CD4-positive, alpha-beta T cell treated with Interleukin-12 subunit alpha and Interleukin-12 subunit beta, for 1 hour (primary cell): ENCODE measurements at places on chromosomes 3 and 15.

DNA sequence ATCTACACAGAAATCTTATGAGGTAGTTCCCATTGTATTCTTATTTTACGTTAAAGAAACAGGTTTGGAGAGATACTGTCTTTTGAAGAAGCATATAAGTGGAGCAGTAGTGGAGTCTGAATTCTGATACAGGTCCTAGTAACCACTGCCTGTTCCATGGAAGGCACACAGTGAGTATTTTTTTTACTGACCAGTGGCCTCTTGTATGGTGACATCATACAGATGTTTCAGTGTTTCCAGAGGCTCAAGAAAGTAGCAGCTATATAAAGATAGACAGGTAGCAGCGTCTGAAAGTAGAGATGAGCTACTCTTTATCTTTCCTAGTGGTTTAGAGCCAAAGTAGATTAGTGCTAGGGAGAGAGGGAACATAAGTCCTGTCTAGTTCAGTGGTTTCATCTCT is 173.5 kb downstream of the LPP start:
- DNase-seq, result no peak

DNA sequence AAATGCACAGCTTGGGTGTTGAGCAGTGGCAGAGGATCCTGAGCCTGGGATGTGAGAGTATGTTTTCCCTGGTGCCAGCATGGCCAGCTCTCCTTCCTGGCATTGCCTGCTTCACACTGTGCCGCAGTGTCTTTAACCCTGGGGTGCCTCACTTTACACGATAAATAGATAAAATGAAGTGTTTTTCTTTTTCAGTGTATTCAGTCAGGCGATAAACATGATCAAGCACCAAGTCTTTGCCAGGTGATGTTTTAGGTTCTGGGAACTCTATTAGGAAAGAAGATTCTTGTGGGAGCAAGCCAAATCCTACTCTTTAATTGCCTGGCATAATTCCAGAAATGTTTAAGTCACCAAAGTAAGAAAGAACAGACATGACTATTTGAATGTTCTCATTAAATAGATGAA is 14.0 kb downstream of the ABHD6 start:
- DNase-seq, result no peak

DNA sequence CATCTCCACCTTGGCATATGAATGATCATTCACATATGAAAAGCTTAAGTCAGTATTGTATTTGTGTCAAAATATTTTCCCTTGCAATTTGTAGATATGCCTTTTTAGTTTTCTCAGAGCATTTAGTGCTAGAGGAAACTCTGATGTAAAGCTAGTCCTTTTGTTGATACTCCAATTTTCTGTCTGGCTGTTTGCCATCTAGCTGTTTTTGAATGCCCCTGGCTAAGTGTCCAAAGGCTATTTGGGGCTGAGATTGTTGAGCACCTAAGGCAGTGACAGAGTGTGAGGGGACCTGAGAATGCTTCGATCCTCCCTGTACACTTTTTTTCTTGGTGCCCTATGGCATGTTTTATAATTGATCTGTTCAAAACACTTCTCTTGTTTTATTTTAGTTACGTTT is 3.1 kb downstream of the SLC51B start:
- no peak for DNase-seq

DNA sequence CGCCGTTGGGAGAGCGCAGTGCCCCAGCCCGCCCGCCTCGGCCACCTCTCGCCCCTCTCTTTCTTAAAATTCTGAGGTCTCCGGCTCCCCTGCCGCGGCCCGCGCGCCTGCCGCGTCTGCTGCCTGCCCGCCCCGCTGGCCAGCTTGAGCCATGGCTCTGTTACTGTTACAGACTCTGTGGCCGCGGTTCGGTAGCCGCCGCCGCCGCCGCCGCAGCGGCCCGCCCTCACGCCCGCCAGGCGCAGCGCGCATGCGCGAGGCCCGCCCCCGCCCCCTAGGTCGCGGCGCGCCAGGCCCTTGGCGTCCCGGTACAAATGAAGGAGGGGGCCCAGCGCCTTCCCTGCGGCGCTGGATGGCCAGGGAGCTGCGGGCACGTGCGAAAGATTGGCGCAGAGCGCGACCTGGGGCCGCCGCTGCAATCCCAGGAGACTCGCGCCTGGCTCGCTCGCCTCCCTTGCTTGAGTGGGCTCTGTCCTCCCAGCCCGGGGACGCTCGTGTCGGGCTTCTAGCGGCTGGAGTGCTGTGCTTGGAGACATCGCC is at the start of gene ONECUT1:
TSS of gene ONECUT1 (minus strand) at position 168 of the 540 bp plus-strand sequence. CDS start 452 bp downstream, outside the sequence.
- peak; percentile 52 for DNase-seq

DNA sequence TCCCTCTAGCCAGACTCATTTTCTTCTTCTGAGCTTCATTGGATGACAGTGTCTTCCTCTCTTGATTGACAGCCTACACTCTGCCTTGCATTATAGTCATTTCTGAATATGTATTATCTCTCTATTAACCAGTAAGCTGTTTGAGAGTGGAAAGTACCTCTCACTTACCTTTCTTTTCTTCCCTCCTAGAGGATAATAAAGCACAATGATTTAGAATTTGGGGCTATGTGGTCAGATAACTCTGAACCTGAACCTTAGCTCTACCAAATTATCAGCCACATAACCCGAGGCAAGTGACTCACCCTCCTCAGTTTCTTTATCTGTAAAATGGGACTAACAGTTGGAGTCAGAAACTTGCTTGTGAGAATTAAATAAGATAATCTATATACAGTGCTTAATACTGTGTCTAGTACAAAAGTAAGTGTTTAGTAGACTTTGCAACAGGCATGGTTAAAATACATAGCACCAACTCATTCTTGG is 331.8 kb upstream of the TBL1XR1 start:
- no peak for DNase-seq

DNA sequence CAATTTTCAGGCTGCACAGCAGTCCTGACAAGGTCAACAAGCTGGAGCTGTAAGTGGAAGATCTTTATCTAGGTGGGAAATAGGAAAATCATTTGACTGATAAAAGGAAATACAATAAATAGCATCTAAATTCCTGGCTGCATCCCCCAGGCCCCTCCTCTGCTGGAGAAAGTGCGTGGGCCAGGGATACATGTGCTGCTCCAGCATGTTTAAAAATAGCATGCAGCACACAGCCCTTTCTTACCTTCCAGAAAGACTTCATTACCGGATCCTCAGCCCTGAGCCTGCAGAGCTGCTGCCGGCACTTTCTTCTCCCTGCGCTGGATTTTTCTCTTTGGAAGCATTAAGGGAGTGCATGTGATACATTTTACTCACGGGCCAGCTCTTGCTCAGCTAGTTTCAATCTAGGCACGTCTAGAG is 77.3 kb downstream of the HMG20A start:
- DNase-seq, result no peak

GRCh38 chr3:140146668-140147067 is 211.7 kb downstream of the CLSTN2 start:
- no peak for DNase-seq

DNA sequence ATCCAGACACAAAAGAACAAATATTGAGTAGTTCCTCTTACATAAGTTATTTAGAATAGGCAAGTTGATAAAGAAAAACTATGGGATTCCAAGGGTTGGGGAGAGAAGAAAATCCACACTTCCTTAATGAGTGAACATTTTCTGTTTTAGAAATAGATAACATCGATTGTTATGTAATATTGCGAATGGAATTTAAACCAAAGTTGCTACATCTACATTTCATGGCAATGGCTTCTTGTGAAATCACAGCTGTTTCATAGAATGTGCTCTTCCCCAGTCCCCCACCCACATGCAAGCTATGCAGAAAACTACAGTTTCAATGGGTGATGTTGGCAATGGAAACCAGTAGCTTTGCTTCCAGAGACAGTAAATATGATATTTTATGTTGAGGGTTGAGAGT is 1639.5 kb downstream of the SI start:
- no peak for DNase-seq

- DNase-seq, result peak; percentile 30
Observed at GRCh38 chr3:15206662-15207576, 873 bp downstream of the CAPN7 start.

GRCh38 chr3:104145164-104145563 is 1221.5 kb upstream of the ALCAM start:
- DNase-seq, result no peak

DNA sequence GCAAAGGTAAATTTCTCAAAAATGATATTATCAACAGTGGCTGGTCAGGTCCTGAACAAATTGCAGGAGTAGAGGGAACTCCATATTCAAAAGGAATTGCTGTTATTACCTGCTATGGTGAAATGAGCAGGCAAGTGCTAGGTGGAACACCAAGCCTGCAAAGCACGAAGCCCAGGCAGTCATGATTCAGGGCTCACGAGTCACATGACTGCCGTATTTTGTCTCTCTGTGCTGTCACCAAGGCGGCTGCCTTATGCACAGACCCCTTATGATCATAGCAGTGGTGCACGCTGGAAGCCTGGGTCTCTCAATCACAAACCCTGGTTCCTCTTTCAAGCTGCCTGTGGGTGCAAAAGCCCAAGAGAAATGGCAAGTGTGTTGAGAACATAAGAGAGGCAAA is 24.4 kb downstream of the SLC12A1 start:
- DNase-seq, result no peak

GRCh38 chr15:34223904-34224596 is 766 bp upstream of the EMC4 start:
- no peak for DNase-seq

DNA sequence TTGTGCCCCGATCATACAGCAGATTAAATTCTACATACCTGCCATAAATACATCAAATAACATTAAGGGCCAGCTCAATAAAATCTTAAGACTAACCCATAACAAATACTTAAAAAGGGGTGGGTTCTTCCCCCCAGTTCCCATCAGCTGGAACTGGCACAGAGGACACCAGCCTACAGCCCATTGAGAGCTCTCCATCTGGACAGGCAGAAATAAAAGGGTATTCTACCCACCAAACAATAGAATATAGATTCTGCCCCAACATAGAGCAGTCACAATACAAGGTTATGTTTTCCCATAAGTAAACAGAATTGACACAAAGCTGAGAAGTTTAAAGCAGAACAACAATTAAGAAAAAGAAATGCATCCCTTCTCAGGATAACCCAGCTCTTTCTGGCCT is 11.9 kb downstream of the CPOX start:
- no peak for DNase-seq

DNA sequence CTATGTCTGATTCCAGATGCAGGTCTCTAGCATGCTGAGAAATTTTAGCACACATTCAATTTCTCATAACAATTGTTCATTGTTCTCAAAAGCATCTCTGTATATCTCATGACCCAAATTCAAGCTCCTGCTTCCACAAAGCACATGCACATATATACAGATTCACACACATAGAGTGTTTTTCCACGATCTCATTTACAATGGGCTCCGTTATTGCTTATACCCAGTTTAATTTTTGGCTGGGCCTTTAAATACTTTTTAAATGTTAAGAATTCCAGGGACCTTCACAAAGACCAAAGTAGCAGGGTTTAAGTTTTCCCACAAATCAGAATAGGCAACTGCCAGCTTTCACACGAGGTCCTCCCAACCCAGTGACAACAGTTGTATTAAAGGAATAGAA is 333.5 kb upstream of the SEMA6D start:
- no peak for DNase-seq

GRCh38 chr15:40454904-40455391 is 14.2 kb downstream of the BAHD1 start:
- DNase-seq, result no peak

DNA sequence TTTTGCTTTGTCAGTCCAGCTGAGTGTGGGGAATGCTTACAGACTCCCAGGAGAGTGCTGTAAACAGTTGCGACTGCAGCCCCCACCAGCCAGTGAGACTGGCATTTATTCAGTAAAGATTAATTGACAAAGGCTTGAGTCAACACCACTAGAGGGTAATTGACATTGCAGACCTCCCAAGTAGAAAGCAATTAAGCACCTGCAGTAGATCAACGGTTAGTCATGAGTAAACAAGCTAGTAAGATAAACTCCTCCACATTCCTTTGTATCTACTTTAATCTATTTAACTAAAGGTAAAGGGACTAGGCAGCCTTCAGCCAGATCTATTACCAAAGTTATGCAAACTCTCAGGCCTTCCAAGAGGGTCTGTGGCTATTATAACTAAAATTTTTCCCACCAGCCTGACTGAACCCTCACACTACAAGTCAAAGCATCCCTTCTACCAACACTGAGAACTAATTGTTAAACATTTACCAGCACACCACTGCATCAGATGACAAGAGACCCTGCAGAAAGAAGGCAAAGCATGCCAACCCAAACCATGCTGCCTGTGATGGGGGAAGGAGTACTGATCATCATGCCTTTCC is 30.5 kb upstream of the GALNT15 start:
- DNase-seq, result no peak

GRCh38 chr15:77819048-77819850 is 186.5 kb upstream of the LINGO1 start:
- no peak for DNase-seq

DNA sequence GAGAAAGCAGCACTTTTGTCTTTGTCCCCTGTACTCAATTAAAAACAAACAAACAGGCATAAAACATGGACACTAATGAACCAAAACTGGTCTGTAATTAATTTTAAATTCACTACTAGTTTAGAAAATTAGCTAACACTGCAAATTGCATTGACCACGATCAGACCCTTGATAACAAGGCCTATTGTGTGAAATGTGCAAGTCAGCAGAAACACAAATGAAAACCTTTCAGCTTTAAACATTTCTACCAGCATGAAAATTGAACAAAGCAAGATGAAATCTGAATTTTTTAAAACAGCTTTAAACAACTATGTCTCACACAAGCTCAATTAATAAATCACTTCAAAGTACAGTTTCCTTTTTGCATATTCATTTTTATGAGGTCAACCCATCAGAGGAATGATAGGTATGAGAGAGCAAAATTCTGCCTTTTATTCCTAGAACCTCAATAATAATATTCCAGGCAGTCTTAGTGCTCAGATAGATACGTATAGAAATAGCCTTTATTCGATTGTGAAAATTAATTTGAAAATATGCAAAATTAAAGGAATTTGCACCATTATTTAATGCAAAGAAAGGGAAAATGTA is 27.0 kb upstream of the CHMP2B start:
- no peak for DNase-seq

GRCh38 chr3:1561427-1561826 is 468.6 kb downstream of the CNTN6 start:
- DNase-seq, result no peak

DNA sequence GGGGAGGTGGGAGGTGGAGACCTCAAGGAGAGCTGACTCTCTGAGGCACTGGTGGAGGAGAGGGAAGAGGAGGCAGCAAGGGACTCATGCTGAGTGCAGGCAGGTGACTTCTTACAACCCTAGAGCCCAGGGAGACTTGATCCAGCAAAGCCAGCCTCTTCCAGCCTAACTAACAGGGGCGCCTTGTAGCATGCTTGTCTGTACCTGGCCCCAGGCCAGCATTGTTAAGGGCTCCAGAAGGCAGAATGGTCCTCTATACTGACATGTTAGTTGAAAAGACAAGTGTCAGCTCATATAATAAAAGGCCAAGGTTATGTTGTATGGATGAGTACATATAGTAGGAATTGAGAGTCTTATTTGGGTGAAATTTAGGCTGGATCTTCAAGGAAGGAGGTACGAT is 65.4 kb downstream of the CHDH start:
- no peak for DNase-seq

DNA sequence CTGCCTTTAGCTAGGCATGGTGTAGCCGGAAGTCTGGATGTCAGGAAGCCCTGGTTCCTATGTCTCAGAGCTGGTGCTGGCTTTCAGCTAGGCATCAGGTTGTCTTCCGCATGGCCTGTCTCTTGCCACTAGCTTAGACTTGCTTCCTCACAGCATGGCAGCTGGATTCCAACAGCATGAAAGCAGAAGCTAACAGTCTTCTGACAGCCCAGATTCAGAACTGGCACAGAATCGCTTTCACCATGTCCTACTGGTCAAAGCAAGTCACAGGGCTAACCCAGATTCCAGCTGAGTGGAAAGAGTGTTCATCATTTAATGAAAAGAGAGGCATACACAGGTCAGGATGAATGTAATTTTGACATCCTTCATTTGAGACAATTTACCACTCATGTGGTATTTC is 1050.5 kb downstream of the ROBO2 start:
- DNase-seq, result no peak

- DNase-seq, result no peak
Observed at GRCh38 chr3:13821126-13821525, 58.7 kb downstream of the WNT7A start.
